Fibroblast of skin of left biceps (primary cell): ENCODE measurements at places on chromosomes 7 and 10.
A peak's percentile ranks its signal among the peaks of the same experiment; 100 is the strongest.

DNA sequence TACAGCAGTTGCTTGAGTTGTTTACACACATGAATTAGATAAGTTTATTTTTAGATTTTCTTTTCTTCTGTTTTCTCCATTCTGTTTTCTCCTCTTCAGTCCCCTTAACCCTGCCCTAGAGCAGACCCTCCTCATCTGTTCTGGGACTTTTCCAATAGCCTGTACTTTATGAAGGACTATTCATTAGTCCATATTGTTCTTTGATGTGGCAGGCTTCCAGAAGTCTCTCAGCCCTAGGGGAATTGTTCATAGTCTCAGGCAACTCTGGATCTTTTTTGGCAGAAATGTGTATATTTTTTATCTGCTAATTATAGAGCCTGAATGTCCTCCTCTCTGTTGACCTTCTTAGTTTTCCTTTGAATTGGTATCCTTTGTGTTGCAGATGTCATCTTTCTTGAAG is 25.4 kb downstream of the KAT6B start:
- no peak for DNase-seq

DNA sequence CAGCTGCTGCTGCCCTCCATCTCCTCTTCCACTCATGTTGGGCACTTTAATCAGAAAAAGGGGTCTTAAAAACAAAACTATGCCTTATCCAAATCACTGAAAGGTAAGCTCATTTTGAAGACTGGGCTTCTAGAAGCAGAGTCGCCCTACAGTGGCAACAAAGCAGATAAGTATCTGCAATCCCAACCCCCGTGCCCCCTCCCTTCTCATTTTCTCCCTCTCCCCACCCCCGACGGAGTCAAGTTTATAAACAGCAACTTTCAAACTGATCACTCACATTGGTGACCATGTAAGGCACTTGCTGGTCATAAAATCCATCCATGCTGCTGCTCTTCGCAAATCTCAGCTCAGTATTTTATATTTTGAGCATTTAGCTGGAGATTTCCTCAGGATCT is 738 bp downstream of the ETV1 start:
- no peak for DNase-seq

DNA sequence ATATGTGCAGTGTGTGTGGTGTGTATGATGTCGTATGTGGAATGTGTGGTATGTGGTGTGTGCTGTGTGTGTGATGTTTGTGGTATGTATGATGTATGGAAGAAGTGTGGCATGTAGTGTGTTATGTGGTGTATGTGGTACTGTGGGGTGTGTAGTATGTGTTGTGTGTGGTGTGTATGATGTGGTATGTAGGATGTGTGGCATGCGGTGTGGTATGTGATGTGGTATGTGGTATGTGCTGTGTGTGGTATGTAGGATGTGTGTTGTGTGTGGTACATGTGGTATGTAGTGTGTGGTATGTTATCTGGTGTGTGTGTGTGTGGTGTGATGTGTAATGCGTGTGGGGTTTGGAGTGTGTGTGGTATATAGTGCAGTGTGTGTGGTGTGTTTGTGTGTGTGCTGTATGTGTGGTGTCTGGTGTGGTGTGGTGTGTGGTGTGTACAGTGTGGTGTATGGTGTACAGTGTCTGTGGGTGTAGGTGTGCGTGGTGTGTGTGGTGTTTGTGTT is 129.6 kb downstream of the ATP6V0E2 start:
- DNase-seq: no peak

DNA sequence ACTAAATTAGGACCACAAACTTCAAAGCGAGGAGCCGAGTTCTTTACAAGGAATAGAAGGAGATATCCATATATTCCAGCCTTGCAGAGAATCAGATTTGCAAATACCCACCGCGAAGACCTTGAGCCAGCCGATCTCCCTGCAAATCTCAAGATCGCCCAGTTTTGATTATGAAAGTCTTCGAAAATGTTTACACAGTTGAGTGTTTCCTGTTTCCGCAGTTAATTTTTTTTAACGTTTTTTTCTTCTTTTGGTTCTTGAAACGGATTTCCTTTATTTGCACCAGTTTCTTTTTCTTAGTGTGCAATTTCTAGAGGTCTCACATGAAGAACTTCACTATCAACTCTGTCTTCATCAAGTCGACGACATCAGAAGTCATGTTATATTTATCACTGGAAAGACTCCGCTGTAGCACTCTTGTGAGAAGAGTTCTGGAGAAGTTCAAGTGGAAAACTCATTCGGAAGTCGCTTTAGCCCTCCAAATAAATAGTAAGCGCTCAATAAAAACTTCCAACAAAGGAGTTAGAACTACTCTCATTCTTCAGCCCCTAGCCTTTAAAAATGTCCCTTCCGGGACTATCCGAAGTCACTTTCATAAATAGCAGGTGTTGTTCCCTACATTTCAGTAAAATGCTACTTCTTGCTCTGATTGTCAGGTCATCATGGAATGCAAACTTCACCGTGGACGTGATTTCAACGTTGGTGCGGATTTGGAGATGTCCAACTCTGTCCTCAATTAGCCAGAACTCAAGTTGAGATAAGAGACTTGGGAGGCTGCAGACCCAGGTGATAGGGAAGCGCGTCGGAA is 11.9 kb upstream of the SPAG6 start:
- no peak for DNase-seq

DNA sequence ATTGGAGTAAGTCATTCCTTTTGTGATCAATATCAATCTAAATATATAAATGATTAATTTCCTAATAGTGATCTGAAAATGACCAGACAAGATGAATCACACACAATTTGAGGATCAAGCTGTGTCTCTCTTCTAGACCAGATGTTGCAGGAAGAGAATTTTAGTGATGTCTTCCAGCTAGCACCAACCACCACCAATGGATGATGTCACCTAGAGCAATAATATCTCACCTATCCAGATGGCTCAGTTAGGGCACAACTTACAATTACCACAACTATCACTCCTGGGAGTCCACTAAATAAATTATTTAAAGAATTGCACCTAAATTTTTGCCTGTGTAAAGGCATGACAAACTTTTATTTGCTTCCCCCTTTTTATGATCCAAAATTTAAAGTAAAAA is 25.2 kb downstream of the RELN start:
- DNase-seq: no peak

DNA sequence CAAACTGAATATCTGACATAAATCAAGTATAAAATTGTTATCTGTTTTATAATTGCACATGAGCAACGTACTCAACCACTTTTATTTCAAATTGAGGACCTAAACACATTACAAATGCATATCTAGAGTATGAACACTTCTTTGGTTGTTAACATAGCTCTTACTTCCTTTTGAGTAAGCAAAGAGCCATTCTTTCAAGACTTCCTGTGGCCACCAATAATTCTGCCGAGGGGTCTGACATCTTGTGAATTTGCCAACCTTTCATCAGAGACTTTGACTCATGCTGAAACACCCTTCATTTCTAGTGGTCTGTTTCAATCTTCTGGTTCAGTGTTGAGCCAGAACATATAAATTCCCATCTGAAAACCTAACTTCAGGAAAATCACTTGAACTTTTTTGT is 59.4 kb downstream of the CDK14 start:
- DNase-seq: peak; percentile 89

DNA sequence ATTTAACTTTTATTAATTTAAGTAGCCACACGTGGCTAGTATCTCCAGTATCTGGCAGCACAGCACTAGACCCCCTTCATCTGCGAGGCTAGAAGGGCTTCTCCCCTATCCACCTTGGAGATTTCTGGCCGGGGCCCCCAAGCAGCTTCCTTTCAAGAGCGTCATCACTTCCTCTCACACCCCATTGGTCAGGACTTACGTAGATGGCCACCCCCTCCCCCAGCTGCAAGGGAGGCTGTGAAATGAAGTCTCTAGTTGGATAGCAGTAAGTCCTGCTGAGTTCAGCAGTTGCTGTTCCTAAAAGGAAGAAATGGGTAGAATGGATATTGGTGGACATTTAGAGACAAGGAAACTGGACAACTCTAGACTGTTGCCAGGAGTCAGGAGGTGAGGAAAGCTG is 33.8 kb upstream of the COMTD1 start:
- DNase-seq: no peak

DNA sequence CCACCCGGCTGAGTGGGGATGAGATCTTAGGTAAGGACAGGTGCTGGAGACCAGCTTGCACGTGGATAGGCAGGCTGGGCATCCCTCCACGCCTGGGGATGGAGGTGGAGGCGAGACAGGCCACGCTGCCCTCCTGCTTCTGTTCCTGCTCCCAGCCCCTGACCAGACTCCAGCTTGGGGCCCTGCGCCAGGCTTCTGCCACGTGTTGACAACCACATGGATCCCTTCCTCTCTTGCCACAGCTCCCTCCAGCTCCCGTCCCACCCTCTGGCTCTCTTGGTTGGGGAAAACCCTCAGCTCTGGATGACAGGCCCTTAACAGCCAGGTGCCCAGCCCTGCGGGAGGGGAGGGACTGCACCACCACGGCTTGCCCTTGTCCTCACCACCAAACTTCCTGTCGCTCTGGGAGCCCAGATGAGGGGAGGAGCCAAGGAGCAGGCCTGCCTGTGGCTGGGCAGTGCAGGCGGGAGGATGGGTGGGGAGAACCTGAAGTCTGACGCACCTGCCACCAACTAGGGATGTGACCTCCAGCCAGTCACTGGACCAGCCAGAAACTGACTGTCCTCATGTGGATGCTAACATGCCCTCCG is 36.0 kb downstream of the KCNH2 start:
- no peak for DNase-seq

DNA sequence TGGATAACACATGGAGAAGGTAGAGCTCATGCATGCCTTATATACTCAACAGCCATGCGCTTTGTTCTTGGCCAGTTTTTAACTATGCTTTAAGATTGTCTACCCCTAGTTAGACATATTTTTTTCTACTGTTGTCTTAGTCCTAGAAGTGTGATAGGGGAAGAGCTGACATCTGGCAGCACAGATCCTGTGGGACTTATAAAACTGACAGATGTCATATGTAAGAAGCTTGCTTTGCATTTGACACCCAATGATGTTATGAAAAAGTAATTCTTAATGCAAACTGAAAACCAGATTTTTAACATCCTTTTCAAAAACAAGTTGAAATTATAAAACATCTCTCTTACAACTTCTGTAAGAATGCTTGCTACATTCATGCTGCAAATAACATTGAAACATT is 715.9 kb upstream of the LRRN3 start:
- DNase-seq: no peak

- no peak for DNase-seq
Observed at GRCh38 chr7:36388423-36388822, 1.2 kb upstream of the ANLN start.

- DNase-seq: no peak
Observed at GRCh38 chr10:8039321-8039881, 15.1 kb upstream of the GATA3 start.

DNA sequence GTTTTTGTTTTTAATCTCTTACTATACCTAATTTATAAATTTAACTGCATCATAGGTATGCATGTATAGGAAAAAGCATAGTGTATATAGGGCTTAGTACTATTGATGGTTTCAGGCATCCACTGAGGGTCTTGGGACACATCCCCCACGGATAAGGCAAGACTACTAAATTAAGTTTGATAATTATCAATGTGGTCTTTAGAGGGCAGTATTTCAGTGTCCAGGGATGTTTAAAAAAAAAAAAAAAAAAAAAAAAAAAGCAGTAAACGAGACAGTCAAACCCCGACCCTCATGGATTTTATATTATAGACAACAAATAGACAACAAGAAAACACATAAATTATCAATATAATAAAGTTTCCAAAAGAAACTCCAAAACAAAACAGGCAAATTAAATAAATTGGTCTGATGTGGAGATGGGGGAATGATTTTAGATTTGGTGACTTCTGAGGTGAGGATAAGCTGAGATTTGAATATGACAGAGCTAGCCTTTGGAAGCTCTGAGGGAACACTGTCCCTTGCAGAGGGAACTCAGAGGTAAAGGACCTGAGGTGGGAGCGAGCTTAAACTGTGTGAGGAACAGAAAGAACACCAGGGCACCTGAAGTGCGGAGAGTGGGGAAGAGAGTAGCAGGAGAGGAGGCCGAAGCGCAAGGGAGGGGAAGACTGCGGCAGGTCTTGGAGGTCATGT is 14.8 kb downstream of the ACSM6 start:
- no peak for DNase-seq

DNA sequence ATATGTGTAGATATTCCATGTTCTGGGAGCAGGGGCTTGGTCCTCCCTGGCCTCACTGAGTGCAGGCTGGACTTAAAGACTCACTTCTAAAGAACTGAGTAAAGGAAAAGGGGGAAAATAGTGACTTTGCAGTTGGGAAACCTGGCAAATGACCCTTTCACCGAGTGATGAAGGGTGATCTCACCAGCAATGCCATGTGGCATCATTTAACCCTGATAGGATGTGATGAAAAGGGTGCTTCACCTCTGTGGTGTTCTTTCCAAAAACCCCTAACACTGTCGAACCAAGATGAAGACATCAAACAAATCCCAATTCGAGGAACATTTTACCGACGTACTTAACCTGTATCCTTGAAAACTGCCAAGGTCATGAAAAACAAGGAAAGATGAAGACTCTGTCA is 71.9 kb downstream of the AOAH start:
- no peak for DNase-seq

DNA sequence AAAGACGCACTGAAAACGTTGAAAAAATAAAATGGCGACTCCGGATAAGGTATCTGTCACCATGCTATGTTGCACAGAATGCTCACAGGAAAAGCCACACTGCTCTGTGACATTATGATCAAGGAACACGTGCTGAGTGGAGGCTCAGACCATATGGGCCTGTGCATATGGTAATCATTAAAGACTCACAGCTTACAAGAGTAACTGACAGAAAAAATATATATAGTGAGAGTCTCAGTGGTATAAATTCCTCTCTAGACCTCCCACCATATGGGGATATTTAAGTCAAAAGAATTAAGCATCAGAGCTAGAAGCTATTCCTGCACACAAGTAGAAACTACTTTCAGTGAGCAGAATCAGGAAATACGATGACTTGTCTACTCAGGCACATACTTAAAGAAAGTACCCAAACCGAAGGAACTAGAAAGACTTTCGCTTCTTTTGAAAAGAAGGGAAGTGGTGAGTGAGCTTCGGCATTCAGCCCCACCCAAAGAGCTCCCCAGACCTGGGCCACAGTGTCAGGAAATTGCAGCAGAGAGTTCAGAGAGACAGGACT is 65.1 kb upstream of the MPP7 start:
- DNase-seq: peak; percentile 48

GRCh38 chr10:76033457-76034196 is 602.2 kb downstream of the LRMDA start:
- DNase-seq: peak; percentile 21
